ENCODE measurements at places on chromosomes 11 and 22.
A peak's percentile ranks its signal among the peaks of the same experiment; 100 is the strongest.

DNA sequence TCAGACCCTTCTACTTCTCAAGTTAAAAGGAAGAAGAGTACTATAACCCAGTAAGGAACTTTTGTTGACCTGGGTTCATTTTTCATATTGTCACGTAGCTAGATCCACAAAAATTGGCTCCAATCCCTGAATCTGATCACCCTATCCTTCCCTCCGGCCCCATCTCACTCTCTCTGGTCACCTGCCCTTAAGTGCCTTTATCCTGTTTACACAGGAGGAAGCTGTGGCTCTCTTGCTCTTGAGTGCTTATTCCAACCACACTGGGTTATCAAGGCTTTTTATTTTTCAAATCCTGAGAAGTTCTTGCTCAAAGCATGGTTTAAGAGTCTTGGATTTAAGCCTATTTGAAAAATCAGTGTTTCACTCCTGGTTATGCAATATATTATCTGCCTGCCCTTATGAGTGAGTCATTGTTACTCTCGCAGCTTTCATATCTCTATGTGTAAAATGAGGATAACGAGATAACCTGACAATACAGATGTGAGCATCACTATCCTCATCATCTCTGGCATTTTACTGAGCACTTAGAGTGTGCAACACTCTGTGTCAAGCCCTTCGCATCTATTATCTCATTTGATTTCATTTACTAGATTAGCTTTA lies 293.9 kb downstream of the GUCY1A2 start:
- no peak for DNase-seq

DNA sequence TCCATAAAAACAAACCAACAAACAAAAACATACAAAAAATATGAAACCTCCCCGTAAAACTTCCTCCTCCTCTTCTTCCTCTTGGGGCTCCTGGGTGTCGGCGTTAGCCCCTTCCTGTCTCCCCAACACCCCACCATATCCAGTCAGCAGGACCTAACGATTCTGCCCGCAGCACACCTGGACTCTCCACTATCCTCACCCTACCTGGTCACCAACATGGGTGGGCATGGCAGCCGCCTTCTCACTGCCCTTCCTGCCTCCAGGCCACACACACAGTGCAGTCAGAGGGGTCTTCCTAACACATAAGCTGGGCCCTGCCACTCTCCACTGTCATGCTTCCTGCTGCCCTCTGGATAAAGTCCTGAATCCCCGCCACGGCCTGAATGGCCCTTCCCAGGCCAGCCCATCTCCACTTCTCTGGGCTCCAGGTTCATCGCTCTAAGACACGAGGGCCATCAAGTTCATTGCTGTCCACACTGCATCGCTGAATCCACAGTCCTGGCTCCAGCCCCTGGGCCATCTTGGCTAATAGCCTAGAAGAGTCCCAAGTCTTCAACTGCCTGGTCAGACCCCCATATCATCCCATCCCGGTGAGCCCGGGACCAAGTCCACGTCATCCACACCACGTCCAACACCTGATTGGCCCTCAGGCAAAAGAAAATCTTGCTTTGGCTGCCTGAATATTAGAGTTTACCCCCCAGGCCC lies 76.2 kb downstream of the IGLL1 start:
- no peak for DNase-seq

DNA sequence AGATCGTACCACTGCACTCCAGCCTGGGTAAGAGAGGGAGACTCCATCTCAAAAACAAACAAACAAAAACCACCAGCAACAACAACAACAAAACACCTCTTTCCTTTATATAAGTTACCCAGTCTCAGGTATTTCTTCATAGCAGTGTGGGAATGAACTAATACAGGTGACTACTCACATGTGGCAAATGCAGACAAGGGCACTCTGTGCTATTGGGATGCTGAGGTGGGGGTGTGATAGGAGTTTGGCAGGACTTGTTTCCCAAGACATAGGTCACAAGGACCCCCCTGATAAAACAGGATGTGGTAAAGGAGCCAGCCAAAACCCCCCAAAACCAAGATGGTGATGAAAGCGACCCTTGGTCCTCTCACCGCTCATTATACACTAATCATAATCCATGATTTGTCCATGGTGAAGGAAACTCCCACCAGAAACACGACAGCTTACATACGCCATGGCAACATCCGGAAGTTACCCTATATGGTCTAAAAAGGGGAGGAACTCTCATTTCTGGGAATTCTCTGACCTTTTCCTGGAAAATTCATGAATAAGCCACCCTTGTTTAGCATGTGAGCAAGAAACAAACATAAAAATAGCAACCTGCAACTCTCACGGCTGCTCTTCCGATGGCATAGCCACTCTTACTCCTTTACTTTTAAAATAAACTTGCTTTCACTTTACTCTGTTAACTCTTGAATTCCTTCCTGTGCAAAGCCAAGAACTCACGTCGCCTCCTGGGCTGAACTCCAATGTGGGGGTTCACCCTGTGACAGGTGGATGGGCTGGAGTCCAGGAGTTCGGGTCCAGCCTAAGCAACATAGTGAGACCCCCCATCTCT lies 18.8 kb upstream of the INCENP start:
- DNase-seq = peak; percentile 53

DNA sequence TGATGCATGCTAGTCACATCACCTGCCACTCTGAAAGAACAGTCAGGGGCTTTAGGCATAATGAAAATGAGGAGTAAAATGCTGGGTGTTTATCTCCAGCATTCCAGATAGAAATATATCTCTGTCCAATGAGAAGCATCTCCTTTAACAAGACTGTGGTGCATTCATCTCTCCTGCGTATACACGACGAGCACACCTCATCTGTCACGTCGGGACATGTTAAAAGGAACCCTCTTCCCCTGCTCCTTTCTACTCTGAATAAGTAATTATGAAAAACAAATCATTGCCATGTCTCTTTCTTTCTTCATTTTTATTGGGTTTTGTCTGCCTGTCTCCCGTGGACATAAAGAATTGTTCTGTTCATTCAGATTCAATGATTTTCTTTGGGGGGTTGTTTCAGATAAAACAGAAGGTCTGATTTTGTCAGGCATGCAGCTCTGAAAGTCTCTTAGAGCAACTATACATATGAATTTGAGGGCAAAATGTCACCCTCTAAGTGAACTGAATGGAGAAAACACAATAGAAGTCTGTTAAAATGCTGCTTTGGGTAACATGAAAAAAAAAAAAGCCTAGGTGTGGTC lies 195.0 kb downstream of the MAML2 start:
- no peak for DNase-seq

DNA sequence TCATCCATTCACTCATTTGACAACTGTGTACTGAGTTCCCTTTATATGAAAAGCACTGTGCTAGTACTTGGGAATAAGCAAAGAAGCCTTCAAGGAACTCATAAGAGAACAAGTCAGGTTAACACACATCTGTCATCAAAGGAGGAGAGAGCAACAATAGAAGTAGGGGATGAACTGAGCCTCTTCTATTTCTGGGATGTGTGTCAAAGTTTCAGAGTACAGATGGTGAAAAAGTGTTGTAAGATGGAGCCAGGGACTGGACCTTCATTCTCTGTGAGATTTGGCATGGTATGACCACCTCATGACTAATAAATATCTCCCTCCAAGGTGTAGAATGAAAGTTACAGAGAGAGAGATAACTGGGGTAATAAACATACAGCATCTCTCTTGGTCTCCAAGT lies 349.8 kb upstream of the PLET1 start:
- DNase-seq = no peak

DNA sequence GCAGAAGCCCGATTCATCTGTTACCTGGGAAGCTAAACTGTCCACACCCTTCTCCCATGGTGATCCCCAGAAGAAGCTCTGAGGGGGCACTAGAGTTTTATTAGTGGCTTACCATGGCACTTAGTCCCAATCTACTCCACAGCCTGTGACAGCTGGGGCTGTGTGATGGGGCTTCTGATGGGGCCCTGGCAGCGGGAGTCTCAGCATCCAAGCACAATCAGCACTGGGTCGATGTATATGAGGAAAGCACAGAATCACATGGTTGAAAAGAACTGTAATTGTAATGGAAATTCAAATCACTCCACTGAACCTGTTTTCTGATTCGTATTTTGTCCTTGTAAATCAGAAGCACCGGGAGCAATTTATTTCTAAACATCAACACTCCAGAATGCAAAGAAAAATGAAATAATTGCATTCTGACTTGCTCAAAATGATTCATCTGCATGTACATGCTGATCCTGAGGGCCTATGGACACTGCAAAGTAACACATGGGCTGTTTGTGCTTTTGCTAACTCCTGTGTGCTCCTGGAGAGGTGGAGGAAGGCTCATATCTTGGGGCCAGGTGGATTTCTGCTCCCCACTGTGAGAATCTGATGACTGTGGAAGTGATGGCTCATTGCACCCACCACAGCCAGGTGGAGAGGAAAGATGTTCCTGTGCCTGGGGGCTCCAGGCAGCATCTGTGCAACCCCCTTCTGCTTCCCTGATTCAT lies 203.0 kb downstream of the KIRREL3 start:
- DNase-seq = no peak

DNA sequence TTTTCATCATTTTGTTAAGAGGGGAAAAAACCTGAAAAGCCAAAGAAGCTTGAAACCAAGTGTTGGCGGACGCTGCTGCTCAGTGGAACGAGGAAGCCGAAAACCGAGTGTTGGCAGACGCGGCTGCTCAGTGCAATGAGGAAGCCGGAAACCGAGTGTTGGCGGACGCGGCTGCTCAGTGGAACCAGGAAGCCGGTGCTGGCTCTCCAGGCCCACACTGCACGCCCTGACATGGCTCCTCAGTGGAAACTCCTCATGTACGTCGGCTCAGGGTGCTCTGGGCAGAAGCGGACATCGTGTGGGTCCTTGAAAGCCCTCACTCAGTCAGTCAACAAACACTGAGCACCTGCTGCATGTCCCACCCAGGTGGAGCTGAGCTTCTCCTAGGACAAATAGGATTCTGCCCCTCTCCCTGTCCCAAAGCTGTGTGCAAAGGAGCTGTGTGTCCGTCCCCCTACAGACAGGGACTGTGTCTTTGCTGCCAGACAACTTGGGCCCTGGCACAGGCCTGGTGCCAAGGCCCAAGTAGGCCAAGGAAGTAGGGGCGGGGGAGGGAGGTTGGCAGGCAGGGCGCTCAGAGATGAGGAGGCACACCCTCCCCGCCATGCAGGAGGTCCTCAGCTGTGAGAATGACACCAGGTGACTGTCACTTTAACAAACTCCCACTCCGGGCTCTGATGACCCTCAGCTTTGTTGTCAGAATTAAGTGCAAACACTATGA lies 37.3 kb downstream of the PHF21B start:
- peak; percentile 24 for DNase-seq

- no peak for DNase-seq
Measured at GRCh38 chr11:107598225-107599139, 7.5 kb downstream of the ELMOD1 start.

DNA sequence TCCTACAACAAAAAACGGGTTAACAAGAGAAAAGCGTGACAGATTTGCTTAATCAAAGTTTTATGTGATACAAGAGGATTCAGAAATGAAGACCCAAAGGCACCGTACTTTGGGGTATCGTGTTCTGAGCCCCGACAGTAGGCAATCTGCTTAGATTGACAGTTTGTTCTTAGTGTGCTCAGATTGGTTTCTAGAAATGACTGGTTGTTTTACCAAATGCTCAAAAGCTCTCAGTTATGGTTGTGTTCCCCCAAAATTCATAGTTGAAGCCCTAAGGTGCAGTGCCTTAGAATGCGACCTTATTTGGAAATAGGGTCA lies 102.7 kb downstream of the RASSF10 start:
- DNase-seq = no peak

- DNase-seq = no peak
Measured at GRCh38 chr11:134957540-134958335, 545.7 kb upstream of the B3GAT1 start.

DNA sequence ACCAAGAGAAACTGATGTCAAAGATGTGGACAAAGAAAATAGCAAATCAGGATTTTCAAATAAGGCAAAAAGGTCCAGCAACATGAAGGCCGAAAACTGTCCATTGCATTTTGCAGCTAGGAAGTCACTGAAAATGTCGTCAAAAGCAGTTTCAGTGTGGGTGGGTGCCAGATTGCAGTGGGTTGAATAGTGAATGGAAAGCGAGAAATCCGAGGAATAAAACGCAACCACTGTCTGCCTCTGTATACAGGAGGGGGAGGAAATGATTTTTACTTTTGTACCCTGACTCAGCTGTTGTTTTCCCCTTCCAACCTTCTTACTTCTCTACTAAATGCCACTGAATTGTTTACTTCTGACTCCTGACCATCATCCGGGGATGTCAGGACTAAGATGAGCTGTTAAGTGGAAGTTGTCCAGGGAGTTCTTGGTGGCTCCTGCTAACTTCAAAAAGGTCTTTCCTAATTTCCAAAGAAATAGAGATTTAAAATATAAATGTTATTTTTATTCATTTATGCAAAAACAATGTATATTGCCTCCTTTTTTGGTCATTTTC lies 64.9 kb upstream of the BIRC3 start:
- DNase-seq = no peak

- DNase-seq = peak; percentile 49
Measured at GRCh38 chr11:5004424-5005274, 10.0 kb downstream of the OR51L1 start.

- DNase-seq = no peak
Measured at GRCh38 chr11:108501396-108501795, 3.2 kb upstream of the POGLUT3 start.

- no peak for DNase-seq
Measured at GRCh38 chr11:6480299-6480914, 724 bp downstream of the ARFIP2 start.

DNA sequence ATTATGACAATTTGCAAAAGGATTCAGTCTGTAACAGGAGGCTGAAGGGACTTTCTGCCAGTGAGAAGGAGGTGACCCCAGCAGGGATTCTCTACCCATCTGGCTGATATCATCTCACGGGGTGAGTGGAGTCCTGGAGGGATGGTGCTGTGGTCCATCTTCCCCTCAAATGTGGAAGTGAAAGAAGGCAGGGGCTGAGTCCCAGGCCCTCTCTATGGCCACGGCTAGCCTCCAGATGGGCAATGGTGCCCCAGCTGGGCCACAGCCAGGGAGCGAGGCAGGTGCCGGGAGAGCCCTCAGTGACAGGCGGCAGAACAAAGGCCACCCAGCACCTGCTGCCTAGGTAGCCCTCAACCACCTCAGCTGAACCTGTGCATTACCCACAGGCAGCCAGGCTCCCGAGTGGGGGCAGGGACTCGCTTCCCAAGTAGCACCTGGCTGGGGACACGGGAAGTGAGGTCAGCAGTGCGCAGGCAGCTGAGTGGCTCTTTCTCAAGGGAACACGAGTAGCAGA lies 6.7 kb downstream of the NECTIN1 start:
- no peak for DNase-seq

GRCh38 chr22:25153961-25154666 lies 45.5 kb upstream of the CRYBB3 start:
- no peak for DNase-seq

GRCh38 chr11:26777372-26777808 lies 55.5 kb upstream of the SLC5A12 start:
- DNase-seq = peak; percentile 86
